Activated T-cell treated with anti-CD3 and anti-CD28 coated beads, Interleukin-2, amount 50 U/mL, for 4 hours (primary cell): ENCODE measurements at places on chromosomes 11 and 22.
A peak's percentile ranks its signal among the peaks of the same experiment; 100 is the strongest.

DNA sequence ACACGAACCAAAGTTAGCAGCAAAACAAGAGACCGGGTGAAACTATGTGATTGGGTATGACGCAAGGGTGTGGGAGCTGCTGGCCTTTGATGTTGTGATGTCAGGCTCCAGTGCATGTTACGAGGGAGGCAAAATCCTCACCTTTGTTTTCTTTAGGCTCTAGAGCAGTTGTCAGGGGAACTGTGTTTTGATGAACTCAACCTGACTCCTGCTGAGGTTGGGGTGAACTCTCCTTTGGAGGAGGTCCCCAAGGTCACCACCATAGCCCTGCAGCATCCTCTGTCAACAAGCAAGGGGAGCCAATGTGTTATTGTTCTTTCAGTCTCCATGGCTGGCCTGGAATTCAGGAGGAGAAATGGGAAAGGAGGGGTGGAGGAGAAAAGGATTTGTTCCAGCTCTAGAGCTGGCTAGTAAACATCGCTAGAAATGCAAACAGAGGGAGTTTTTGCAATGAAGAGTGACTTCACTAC lies 33.8 kb downstream of the RASSF10 start:
- no peak for DNase-seq

GRCh38 chr11:134533511-134533910 lies 121.5 kb upstream of the B3GAT1 start:
- no peak for DNase-seq

DNA sequence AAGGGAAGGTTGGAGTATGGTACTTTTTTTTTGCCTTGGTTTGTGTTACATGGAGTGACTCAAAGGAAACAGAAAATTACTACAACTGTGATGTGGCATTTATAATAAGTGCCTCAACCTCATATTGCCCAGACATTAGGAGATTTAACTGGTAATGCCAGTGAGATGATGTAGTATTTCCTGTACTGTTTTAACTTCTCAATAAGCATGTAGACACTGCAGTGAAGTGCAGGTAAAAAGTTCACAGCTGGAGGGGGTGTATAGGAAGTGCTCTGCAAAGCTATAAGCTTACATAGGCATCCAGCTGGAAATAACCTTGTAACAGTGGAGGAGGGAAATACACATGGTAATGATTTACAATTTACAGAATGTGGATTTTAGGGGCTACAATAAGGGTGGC lies 138.2 kb upstream of the MTMR2 start:
- DNase-seq, result peak; percentile 23

GRCh38 chr22:27844656-27845591 lies 43.4 kb upstream of the MN1 start:
- no peak for DNase-seq

DNA sequence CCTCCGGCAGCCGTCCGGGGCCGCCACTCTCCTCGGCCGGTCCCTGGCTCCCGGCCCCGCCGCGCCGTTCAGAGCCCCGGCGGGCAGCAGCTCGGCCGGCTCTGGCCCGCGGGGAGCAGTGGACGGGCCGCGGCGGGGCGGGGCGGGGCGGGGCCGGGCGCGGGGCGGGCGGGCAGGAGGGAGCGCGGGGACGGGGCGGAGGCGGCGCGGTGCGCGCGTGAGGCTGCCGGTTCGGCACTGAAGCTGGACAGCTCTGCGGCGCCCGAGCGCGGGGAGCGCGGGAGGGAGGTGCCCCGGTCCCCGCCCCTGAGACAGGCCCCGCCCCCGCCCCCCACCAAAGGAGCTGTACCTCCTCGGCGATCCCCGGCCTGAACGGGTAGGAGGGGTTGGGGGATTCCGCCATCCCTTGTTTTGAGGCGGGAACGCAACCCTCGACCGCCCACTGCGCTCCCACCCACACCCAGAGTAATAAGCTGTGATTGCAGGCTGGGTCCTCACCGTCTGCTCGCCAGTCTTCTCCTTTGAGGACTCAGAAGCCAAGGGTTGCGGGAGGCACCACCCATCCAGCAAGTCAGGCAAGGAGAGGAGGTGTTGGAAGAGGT lies at the start of gene DRD2:
Gene DRD2 (minus strand): TSS at position 239 of the 602 bp plus-strand sequence. CDS start 50,747 bp downstream, outside the sequence.
- DNase-seq, result no peak

- DNase-seq, result no peak
Observed at GRCh38 chr11:106724293-106724892, 293.9 kb downstream of the GUCY1A2 start.

DNA sequence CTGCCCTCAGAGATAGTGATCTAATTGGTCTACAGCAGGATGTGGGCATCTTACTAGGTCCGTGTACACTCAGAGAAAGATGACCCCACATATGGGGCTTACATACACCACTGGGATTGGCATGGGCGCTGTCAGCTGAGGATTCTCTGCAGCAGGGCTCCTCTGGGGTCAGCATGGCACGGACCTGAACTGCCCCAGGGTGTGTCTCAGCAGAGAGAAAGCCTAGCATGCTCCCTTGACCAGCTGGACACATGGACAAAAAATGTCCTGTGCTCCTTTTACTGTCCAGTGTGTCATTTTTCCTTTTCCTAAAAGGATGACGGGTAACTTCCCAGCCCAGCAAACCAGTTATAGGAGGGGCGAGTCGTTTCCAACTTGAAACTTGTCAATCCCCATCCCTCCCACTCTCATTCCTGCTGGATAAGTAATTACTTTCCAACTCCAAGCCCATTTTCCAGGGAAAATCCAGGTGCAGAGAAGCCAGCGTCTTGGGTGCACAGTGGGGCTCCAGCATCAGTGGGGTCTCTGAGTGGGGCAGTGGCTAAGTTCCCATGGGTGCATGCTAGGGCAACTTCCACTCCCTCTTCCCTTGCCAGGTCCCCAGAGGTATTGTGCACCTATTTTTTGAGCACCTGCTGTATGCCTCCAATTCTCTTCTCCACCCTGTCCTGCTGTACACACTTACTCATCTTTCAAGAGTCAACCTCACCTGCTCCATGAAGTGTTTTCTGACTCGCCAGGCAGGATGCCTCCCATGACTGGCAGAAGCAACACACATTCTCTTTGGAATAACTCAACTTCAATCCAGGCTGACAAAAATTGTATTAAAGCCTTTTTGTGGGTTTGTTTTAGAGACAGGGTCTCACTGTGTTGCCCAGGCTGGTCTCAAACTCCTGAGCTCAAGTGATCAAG lies 5.0 kb downstream of the VSTM5 start:
- DNase-seq, result no peak

- DNase-seq, result no peak
Observed at GRCh38 chr22:47236718-47237117, 474.3 kb downstream of the TBC1D22A start.

DNA sequence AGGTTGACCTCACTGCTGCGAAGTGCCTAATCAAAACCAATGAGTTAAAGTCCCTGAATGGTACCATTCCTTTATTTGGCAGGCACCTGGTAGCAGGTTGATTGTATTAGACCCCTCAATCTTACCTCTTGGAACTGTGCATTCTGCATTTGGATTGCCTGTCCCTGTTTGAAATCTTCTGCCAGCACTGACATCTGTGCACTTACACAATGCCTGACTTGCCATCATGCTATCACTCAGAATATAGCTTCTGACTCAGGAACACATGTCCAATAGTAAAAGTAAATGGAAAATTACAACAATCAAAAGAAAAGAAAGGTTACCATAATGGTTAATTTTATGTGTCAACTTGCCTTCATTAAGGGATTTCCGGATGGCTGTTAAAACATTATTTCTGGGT lies 366.0 kb upstream of the PDGFD start:
- no peak for DNase-seq

GRCh38 chr11:9625162-9625561 lies 38.7 kb upstream of the SWAP70 start:
- DNase-seq, result no peak

- no peak for DNase-seq
Observed at GRCh38 chr11:117621226-117621625, 175.8 kb downstream of the DSCAML1 start.
